HFFc6 (cell line): ENCODE measurements at places on chromosomes 6 and 20.

DNA sequence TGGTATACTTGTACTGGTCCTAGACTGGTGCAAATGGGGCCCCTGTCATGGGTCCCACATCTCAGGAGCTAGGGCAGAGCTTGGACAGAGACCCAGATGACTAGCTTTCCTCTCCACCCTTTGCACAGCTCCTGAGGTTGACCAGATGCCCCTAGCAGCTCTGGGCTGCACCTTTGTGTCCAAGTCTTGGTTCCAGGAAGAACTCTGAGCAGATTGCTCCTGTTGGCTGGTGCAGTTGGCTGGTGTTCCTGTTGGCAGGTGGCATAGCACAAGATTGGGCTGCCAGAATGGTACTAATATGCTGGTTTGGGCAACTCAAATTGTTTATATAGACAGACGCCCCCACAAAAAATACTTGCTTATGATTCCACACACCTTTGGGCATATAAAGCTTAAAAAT is 89.4 kb upstream of the EZR start:
- DNase-seq: no peak

GRCh38 chr6:130120731-130121130 is 102.0 kb downstream of the SAMD3 start:
- no peak for DNase-seq

DNA sequence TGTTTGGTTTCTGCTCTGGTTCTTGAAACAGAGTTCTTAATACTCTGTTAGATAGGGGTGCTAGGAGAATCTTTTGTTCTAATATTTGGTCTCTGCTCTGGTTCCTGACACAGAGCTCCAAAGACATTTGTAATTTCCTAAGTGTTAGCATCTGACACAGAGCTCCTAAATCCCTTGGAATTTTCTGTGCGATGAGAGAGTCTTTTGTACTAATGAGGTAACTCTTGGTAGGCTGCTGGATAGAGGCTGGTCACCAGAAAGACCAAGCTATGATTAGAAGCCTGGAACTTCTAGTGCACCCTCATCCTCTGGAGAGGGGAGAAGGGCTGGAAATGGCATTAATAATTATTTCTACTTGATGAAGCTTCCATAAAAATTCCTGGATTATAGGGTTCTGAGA is 7.7 kb upstream of the CD109 start:
- DNase-seq: no peak

DNA sequence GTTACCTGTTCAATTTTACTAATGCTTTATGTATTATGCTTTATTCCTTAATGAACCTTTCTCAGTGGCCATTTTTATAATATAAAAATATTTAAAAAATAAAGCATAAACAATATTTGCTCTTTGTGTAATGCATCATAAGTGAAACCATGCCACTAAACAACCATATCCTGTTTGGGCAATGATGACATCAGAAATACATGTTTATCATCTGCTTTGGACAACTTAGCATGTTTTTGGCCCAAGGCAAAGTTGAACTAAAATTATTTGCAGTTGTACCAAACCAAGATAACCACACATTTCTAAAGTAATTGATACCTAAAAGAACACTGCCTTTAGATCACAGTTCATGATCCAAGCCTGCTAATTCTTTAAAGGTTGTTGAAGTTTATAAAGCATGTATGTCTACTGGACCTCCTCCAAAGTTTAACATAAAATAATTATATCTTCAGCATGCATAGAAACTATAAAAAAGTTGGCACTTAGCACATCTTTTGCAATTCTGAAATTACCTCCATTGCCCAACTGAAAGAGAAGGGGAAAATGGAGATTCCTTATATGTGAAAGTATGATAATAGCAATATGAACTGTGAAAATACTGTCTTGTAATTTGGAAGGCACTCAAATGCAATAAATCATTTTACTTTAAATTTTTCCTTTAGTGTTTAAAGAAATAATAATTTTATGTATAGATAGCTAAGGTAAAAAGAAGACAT is 325.6 kb upstream of the RUNX2 start:
- DNase-seq: no peak

GRCh38 chr6:133355922-133356321 is 114.8 kb downstream of the EYA4 start:
- no peak for DNase-seq

DNA sequence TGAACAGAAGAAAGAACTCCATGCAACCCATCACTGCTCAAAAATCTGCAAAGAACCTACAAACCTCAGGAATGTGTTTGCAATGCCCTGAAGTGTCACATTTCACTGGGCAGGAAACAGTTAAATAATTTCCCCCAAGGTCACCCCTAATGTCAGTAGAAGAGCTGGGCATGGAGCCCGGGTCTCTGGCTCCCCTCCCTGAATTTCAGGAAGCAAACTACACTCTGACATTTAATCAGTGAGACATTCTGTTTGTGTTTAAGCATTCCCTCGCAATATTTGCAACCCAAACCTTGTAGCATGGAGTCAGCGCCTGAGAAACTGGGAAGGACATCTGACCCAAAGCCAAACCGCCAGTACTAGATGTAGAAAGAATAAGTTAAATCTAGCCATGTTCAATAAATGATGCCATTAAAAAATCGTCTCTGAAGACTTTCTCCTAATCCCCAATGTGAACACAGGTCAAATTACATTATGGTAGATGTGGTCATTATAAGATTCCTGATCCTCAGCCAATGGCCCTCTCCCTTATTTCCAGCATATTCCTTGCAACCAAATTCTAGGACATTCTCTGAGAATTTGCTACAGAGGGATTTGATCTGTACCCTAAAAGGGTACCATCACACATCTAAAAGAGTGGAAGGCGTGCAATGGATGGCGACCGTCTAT is 91.2 kb upstream of the ADTRP start:
- DNase-seq: no peak

DNA sequence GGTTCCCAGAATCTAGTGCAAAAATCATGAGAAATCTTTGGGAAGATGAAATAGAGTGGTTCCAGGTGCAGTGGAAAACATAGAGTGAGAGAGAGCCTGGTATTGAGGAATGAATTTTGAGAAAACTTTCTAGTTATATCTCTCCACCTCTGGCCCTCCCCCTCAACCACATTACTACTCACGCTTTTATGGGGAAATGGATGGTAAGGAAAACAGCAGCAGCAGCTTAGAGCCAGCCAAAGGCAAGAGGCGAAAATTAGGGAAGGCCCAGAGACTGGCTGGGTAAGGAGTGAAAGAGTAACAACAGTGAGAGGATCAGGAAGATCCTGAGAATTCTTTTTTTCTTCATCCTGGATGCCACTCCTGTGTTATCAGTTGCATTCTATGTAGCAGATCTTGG is 187.9 kb upstream of the ECI2 start:
- no peak for DNase-seq

DNA sequence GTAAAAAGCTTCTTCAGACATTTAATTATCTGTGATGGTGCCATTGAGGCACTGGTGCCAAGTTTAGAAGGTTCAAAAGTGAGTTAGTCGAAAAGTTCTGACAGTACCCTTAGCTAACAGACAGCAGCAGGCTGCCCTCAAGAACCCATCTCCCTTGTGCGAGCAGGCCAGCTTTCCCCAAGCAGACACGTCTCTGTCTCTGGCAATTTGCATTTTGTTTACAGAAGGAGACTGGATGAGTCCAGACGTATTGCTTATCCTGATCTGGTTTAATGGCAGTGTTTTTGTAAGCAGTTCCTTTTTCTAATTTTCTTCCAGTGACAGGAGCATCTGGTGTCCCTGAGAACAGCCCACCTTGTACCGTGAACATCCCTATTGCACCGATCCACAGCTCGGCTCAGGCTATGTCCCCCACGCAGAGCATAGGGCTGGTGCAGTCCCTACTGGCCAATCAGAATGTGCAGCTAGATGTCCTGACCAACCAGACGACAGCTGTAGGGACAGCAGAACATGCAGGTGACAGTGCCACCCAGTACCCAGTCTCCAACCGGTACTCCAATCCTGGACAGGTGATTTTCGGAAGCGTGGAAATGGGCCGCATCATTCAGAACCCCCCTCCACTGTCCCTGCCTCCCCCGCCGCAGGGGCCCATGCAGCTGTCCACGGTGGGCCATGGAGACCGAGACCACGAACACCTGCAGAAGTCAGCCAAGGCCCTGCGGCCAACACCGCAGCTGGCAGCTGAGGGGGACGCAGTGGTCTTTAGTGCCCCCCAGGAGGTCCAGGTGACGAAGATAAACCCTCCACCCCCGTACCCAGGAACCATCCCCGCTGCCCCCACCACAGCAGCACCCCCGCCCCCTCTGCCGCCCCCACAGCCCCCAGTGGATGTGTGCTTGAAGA is 58.3 kb upstream of the TMEM181 start:
- DNase-seq: no peak

- DNase-seq: no peak
These were observed 123.0 kb downstream of the DOK5 start for GRCh38 chr20:54598352-54598751.

- peak; percentile 93 for DNase-seq
These were observed 48.0 kb downstream of the MUC22 start for GRCh38 chr6:31058128-31058894.

DNA sequence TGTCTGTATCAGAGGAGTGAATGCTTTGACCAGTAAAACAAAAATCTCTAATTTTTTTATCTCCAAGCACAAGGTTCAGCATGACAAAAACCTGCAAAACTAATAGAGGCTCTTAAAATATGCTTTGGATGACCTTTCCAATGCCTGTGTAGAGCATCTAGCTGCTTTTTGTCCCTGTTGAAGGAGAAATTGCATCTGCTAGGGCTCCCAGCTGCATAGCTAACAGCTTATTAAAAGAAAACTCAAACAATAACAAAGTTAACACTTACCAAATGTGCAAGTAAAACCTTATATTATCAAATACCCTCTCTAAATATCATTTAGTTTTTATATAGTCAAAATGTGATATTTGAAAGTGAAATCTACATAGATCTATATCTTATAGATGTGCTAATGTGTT is 378.6 kb downstream of the CD109 start:
- no peak for DNase-seq

DNA sequence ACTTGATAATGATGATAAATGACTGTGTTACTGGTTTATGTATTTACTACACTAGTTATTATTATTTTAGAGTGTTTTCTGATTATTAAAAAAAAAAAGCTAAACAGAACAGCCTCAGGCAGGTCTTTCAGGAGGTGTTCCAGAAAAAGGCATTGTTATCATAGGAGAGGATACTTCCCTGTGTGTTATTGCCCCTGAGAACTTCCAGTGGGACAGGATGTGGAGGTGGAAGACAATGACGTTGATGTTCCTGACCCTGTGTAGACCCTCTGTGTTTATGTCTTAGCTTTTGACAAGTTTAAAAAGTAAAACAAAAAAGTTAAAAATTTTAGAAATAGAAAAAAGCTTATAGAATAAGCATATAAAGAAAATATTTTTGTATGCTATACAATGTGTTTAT is 49.1 kb downstream of the NCOA7 start:
- no peak for DNase-seq

- no peak for DNase-seq
These were observed 6.8 kb downstream of the NQO2 start for GRCh38 chr6:3006476-3006875.

DNA sequence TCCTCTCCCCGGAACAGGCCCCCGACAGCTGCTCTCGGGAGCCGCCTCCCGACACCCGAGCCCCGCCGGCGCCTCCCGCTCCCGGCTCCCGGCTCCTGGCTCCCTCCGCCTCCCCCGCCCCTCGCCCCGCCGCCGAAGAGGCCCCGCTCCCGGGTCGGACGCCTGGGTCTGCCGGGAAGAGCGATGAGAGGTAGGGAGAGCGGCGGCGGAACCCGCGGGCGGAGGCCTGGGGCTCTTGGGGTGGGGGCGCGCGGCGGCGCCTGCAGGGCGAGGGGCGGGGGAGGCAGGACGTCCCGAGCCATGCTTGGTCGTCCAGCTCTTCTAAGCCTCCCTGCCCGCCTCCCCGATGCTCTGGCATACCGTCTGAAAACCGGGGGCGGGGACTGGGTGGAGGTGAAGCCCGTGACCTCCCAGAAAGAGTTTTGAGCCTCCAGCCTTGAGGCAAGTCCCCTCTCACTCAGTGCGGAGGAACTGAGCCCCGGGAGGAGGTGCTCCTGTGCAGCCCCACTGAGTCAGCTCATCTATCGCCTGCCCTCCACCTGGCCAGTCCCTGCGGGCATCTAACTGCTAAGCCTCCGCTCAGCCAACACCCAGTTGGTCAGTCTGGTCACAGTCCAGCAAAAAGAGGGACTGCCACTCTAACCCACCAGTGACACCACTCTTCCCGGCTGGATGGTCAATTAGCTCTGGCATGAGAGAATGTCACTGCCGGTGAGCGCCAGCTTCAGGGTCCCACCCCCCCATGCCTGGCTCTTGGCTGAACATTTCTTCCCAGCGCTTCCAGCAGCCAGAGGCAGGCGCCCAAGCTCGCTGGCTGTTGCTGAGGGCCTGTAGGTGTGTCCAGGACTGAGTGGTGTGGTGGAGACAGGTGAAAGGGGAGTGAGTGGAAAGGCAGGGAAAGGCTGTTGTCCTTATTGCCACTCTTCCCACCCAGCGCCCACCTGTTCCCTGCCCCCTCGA is 482 bp downstream of the DDR1 start:
- DNase-seq: peak; percentile 7

DNA sequence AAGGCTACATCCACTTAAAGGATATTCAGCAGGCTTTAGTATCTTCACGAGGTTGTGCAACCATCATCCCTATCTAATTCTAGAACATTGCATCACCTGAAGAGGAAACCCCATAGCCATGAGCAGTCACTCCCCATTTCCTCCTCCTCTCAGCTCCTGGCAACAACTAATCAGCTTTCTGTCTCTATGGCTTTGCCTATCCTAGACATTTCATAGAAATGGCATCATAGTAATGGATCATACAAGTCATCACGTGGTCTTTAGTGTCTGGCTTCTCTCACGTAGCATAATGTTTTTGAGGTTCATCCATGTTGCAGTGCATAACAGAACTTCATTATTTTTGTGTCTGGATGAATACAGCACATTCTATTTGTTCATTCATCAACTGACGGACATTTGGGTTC is 20.5 kb downstream of the SNAI1 start:
- DNase-seq: peak; percentile 81

GRCh38 chr6:161279677-161280415 is 6.0 kb upstream of the AGPAT4 start:
- no peak for DNase-seq

DNA sequence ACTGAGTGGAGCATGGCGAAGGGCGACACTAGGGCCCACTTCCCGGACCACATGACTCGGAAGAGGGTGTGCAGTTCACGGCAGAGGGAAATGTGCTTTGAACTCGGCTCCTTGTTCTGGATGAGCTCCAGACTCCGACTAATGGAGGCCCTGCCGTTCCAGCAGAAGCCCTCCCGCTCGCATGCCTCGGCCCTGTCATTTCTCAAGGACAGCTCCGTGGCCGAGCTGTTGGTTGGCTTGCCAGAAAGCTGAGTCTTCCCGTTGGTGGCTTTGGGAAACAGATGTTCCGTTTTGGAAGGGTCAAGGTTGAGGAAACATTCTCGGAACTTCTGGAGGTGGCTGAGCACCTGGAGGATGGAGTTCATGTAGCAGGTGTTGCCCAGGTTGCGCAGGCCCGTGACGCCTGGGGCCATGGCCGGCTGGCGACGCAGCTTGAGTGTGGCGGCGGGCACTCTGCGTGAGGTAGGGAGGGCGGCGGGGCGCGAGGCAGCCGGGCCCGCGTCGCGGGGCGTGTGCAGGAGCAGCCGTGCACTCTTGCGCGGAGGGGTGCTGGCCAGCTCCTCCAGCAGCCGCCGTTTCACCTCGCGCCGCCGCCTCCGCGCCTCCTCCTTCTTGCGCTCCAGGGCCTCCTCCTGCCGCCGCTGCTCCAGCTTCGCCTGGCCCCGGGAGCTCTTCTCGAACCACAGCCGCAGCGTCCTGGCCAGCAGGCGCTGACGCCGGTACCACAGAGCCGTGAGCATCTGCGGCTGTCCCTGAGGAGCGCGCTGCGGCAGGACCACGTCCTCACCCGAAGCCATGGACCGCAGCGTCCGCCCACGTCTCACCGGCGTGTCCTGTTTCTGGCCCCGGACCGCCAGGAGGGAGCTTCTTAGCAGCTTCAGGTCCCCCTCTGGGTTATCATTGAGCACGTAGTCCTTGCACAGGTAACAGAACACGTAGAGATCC is 18.6 kb downstream of the TOMM6 start:
- DNase-seq: no peak
